Activated naive CD4-positive, alpha-beta T cell treated with anti-CD3 and anti-CD28 coated beads, Interleukin-2, amount 10 ng/mL, durations not matched to agents 7 days and 5 days (primary cell): ENCODE measurements at places on chromosomes 1 and 21.

GRCh38 chr1:178057141-178057765 lies 36.7 kb upstream of the RASAL2 start:
- H3K4me3 ChIP-seq: no peak overlapping the region
- H3K36me3 ChIP-seq: no peaks in the 10 kb centered on the region
- H3K27ac ChIP-seq: no peak overlapping the region
- H3K4me1 ChIP-seq: no peaks in the 10 kb centered on the region

GRCh38 chr1:212987702-212988322 lies 27.9 kb downstream of the ANGEL2 start:
- H3K4me3 ChIP-seq: no peak overlapping the region
- no peaks in the 10 kb centered on the region for H3K27me3 ChIP-seq
- no peak for DNase-seq

DNA sequence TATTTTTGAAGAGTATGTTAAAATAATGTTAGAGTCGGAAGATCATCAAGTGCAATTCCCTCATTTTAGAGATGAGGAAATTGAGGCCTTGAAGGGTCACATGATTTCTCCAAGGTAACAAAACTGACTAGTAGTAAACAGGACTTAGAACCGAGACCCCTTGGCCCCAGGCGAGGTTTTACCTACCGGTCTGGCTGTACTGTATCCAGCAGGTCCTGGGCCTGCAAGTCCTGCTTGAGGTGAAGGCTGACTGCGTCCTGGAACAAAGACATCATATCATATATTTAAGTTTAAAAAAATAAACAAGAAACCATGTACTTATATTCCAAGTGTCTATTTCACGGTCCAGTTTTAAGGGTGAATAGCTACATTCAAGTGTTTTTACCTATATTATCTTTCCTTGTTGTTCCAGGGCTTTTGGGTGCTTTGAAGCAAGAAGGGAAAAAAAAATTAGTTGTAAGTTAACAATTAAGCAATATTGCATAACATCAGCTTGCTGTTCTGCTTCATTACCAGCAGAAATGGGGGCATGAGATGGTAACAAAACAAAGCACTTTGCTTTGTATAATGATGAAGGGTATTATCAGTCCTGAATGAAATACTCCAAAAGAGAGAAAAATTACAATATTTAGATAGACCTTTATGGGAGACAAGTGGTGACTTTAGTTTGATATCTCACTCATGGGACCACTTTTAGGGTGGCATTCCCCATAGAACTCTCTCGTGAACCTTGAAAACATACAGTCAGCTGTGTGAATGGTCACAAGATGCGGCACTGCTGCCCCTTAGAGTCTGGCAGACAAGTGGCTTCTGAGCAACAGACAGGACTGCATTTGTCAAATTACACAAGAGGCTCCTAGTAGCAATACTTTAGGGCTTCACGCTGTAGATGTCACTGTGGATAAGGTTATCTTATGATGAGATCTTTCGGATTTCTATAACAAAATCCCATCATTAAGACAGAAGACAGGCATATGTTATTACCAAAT lies 29.8 kb upstream of the CFAP298 start:
- no peak overlapping the region for H3K4me3 ChIP-seq
- H3K36me3 ChIP-seq: peaks cover 22% of the 10 kb centered on the region
- no peak overlapping the region for H3K27ac ChIP-seq
- H3K4me1 ChIP-seq: peaks cover 4% of the 10 kb centered on the region
- no peak for DNase-seq

GRCh38 chr1:70930062-70930461 lies 117.6 kb downstream of the PTGER3 start:
- DNase-seq: no peak
- no peak overlapping the region for H3K4me3 ChIP-seq
- H3K4me1 ChIP-seq: no peaks in the 10 kb centered on the region
- no peaks in the 10 kb centered on the region for H3K36me3 ChIP-seq
- H3K27me3 ChIP-seq: no peaks in the 10 kb centered on the region
- H3K27ac ChIP-seq: no peak overlapping the region

- no peak for DNase-seq
- no peaks in the 10 kb centered on the region for H3K36me3 ChIP-seq
- H3K27ac ChIP-seq: no peak overlapping the region
- H3K4me1 ChIP-seq: no peaks in the 10 kb centered on the region
These were observed 68.6 kb downstream of the NTMT2 start for GRCh38 chr1:170214117-170215032.

GRCh38 chr1:23441446-23442148 lies 17.0 kb upstream of the TCEA3 start:
- no peak for DNase-seq
- H3K27me3 ChIP-seq: peaks cover 43% of the 10 kb centered on the region
- no peak overlapping the region for H3K4me3 ChIP-seq
